ENCODE measurements at places on chromosomes 4 and X.

- H3K27ac ChIP-seq: no peak overlapping the region
- H3K36me3 ChIP-seq: no peaks in the 10 kb centered on the region
- H3K4me3 ChIP-seq: no peak overlapping the region
- no peak for DNase-seq
- H3K4me1 ChIP-seq: no peaks in the 10 kb centered on the region
Observed at GRCh38 chr4:182000077-182000476, 243.1 kb upstream of the TENM3 start.

DNA sequence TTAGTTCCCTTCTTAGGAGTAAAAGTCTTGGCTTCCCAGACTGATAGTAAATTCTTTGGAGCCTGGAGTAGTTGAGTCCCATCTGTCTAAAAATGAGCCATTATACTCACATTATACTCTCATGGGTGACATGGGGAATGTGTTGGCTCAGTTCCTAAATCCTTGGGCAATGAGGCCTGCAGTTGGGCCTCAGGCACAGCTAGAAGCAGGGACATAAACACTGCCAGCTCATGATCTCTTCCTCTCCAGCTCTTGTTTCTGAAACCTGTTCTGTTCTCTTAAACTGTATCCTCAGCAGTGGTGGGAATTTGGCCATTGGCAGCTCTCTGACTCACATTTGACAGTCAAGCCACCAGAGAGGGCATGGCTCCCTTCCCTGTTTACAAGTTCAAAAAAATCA is 212.5 kb downstream of the SPATA18 start:
- H3K27me3 ChIP-seq: no peaks in the 10 kb centered on the region
- no peak overlapping the region for H3K4me3 ChIP-seq
- no peaks in the 10 kb centered on the region for H3K36me3 ChIP-seq
- H3K4me1 ChIP-seq: no peaks in the 10 kb centered on the region
- no peak for DNase-seq

GRCh38 chr4:2949782-2950125 is 13.5 kb downstream of the NOP14 start:
- no peaks in the 10 kb centered on the region for H3K27me3 ChIP-seq
- H3K4me1 ChIP-seq: no peaks in the 10 kb centered on the region
- H3K27ac ChIP-seq: no peak overlapping the region
- peaks cover 97% of the 10 kb centered on the region for H3K36me3 ChIP-seq
- no peak for DNase-seq
- no peak overlapping the region for H3K4me3 ChIP-seq

- no peaks in the 10 kb centered on the region for H3K4me1 ChIP-seq
- no peaks in the 10 kb centered on the region for H3K27me3 ChIP-seq
- H3K4me3 ChIP-seq: no peak overlapping the region
- DNase-seq: no peak
- no peak overlapping the region for H3K27ac ChIP-seq
Observed at GRCh38 chrX:38438321-38438720, 85.9 kb downstream of the OTC start.

- H3K27me3 ChIP-seq: no peaks in the 10 kb centered on the region
- no peak for DNase-seq
- no peak overlapping the region for H3K27ac ChIP-seq
- no peak overlapping the region for H3K4me3 ChIP-seq
- H3K36me3 ChIP-seq: no peaks in the 10 kb centered on the region
Observed at GRCh38 chr4:69038582-69038981, 57.7 kb upstream of the UGT2B7 start.

DNA sequence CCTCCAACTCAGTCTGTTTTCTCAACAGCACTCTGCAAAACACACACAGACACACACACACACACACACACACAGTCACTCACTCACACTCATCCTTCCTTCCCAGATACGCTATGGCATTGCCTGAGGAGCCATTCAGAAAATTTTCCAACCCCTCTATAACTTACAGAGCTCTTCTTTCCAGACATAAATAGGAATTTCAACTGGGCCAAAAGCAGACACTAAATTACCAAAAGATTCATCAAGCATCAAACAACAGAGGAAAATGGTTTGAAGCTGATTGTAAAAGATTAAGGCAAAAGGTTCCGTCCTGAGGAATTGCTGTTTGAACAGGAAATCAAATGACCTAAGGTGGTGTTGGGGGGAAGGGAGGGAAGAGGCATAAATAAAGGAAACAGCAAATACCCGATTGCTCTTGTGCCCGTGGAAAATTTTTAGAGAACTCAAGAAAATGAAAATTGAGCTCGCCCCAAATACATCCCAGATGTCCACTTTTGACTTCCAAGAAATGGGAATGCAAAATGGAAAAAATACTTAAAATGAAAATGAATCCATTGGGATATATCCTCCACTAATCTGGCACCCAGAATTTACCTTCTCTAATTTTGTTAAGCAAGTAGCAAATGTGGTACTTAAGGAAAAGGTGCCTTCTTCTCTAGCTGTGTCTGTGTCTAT is 183.6 kb downstream of the QDPR start:
- no peak overlapping the region for H3K27ac ChIP-seq
- peaks cover 10% of the 10 kb centered on the region for H3K4me1 ChIP-seq
- no peak for DNase-seq
- no peaks in the 10 kb centered on the region for H3K27me3 ChIP-seq
- no peak overlapping the region for H3K4me3 ChIP-seq

DNA sequence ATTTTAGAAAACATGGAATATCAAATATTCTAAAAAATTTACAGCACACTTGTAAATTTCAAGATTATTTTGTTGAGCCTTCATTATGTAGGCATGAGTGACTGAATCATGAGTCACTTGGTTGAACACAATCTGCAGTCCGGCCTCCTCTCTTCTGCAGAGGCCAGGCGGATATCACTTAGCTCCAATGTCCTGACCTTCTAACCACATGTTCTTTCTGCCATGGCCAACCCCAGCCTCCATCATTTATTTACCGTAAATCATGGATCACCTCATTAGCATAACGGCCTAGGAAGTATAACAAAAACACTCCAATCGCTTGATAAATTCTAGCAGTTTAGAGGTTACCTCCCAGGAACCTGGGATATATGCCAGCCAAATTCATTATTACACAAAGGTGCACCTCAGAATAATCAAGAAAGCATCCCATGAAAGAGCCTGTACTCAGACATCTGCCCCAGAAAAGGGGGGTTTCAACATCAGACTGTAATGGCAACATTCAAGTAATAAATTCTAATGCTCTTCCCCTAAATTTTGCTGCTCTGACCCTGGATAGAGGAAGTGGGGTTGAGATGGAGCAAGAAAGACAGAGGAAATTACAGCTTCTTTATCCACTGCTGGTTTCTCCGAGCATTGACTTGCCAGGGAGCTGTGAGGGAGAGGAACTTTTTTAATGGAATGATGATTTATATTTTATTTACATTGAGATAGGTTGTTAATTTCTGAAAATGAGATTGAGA is 2153.6 kb upstream of the AGA start:
- H3K27me3 ChIP-seq: no peaks in the 10 kb centered on the region
- H3K36me3 ChIP-seq: no peaks in the 10 kb centered on the region
- no peak overlapping the region for H3K4me3 ChIP-seq

- H3K4me1 ChIP-seq: no peaks in the 10 kb centered on the region
- H3K36me3 ChIP-seq: no peaks in the 10 kb centered on the region
Observed at GRCh38 chr4:168499241-168499640, 2.4 kb downstream of the PALLD start.

DNA sequence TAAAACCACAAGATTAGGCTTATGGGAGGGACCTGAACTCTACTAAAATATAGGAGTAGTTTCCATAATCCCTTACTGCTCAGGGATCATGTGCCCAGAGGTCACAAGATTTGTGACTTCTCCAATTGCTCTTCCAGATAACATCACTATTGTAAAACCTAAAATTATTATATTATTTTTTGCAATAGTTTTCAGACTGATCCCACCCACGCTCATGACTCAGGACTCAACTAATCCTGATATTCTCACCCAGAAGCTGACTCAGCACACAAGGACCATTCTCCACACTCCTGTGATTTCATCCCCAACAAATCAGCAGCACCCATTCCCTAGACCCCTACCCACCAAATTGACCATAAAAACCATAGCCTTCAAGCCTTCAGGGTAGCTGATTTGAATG is 24.0 kb upstream of the RPL34 start:
- H3K36me3 ChIP-seq: no peaks in the 10 kb centered on the region
- H3K4me1 ChIP-seq: no peaks in the 10 kb centered on the region
- H3K4me3 ChIP-seq: no peak overlapping the region
- H3K27me3 ChIP-seq: no peaks in the 10 kb centered on the region
- H3K27ac ChIP-seq: no peak overlapping the region
- no peak for DNase-seq

GRCh38 chr4:40937140-40937725 is 187.5 kb downstream of the NSUN7 start:
- H3K4me1 ChIP-seq: no peaks in the 10 kb centered on the region
- no peak overlapping the region for H3K4me3 ChIP-seq
- no peaks in the 10 kb centered on the region for H3K27me3 ChIP-seq
- no peak for DNase-seq

DNA sequence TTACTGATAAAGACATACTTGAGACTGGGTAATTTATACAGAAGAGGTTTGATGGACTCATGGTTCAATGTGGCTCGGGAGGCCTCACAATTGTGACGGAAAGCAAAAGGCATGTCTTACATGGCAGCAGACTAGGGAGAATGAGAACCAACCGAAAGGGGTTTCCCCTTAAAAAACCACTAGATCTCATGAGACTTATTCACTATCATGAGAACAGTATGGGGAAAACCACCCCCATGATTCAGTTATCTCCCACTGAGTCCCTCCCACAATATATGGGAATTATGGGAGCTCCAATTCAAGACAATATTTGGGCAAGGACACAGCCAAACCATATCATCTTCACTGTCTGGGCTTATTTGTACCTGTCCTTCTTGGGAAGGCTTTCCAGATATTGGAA is 22.8 kb upstream of the MUC7 start:
- no peak for DNase-seq
- H3K27me3 ChIP-seq: no peaks in the 10 kb centered on the region
- H3K27ac ChIP-seq: no peak overlapping the region
- H3K36me3 ChIP-seq: no peaks in the 10 kb centered on the region
- H3K4me1 ChIP-seq: no peaks in the 10 kb centered on the region

DNA sequence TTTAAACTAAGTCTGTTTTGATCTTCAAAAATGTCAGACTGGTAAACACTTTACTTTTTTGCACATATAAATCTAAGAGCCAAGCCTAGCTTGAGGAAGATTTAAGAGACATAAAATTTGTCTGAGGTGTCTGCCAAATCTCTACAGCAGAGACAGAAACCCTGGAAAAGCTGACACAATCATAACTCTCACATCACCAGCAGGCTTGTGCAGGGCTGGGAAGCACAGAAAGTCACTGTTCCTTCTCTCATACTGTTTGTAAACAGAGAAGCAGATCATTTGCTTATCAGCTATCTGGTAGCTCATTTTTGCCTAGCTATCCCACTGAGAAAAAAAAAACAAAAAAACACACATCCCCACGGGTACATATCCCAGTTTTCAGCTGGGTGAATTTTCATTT is 7.0 kb downstream of the ENOX2 start:
- no peaks in the 10 kb centered on the region for H3K27me3 ChIP-seq
- no peaks in the 10 kb centered on the region for H3K36me3 ChIP-seq
- H3K4me1 ChIP-seq: no peaks in the 10 kb centered on the region
- DNase-seq: no peak
- no peak overlapping the region for H3K4me3 ChIP-seq

- no peak overlapping the region for H3K27ac ChIP-seq
- no peaks in the 10 kb centered on the region for H3K4me1 ChIP-seq
- no peak for DNase-seq
- no peak overlapping the region for H3K4me3 ChIP-seq
Observed at GRCh38 chrX:43002526-43003203, 224.7 kb upstream of the PPP1R2C start.

DNA sequence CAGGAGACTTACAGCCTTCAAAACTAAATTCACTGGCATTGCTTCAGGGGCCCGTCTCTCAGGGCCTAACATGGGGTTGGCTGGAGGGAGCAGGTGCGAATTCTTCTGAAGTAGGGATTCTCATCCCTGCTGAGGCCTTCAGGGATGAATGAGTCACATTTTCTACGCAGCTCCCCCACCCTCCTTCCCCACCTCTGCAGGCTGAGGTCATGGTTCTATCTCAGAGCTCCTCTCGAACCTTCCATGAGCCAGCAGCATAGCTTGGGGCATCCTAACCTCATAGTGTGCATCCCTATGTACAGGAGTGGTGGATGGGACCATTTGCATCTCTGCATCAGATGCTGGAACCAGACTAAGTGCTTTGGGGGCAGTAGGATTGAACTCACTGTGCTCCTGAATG is 309.2 kb downstream of the EVC2 start:
- no peak overlapping the region for H3K4me3 ChIP-seq
- no peaks in the 10 kb centered on the region for H3K36me3 ChIP-seq
- H3K27me3 ChIP-seq: no peaks in the 10 kb centered on the region

DNA sequence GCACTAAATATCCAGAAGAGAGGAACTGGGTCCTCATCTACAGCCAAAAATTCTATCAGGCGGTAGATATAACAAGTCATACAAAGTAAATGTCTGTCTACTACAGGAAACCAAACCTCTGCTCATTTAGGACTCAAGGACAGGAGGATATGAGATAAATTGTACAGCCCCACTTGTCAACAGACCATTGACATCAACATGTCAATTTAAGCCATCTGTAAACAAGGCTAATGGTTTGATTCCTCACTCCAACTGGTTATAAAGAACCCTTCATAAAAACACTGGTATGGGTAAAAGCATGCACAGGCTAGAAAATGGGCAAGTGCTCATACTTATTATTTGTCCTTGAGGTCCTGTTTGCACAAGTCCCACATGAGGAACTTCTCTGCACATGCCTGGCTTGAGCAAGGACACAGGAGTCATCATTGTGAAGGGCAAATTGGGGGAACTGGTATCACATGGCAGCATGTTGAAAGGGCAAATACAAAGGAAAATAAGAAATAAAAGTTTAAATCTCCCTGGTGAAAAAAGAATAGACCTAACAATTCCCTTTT is 13.2 kb downstream of the RTL8B start:
- no peak overlapping the region for H3K27ac ChIP-seq
- H3K4me3 ChIP-seq: no peak overlapping the region
- no peaks in the 10 kb centered on the region for H3K36me3 ChIP-seq
- H3K27me3 ChIP-seq: no peaks in the 10 kb centered on the region
- no peaks in the 10 kb centered on the region for H3K4me1 ChIP-seq
- no peak for DNase-seq

DNA sequence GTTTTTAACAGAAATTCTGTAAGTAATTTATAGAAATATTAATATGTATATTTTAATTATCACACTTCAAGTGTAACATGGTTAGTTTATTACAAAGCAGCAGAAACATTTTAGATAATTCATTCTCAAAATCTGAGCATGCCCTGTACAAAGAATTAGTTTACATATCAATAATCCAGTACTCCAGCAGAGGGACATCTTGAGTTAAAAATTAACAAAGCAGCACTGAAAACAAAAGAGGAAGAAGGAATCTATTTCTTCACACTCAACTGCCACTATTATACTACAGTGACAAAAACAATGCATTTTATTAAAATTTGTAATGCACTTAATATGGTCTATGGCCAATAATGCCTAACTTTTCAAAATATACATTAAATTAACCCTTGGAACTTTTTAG is 179.1 kb upstream of the KLHL4 start:
- DNase-seq: no peak
- no peaks in the 10 kb centered on the region for H3K36me3 ChIP-seq
- no peaks in the 10 kb centered on the region for H3K27me3 ChIP-seq
- no peak overlapping the region for H3K4me3 ChIP-seq
- no peak overlapping the region for H3K27ac ChIP-seq

- no peaks in the 10 kb centered on the region for H3K27me3 ChIP-seq
- no peaks in the 10 kb centered on the region for H3K4me1 ChIP-seq
- H3K4me3 ChIP-seq: no peak overlapping the region
- DNase-seq: no peak
- no peaks in the 10 kb centered on the region for H3K36me3 ChIP-seq
Observed at GRCh38 chrX:148915474-148915873, 415.1 kb downstream of the AFF2 start.
